ENCODE measurements at places on chromosomes 4 and X.

GRCh38 chrX:45202171-45202570, 1.5 kb upstream of the DIPK2B start:
- DNase-seq, result no peak

- no peak for DNase-seq
Observed at GRCh38 chrX:20412871-20413486, 146.3 kb upstream of the RPS6KA3 start.

- DNase-seq, result peak; percentile 83
Observed at GRCh38 chrX:101370888-101371504, 15.0 kb downstream of the BTK start.

DNA sequence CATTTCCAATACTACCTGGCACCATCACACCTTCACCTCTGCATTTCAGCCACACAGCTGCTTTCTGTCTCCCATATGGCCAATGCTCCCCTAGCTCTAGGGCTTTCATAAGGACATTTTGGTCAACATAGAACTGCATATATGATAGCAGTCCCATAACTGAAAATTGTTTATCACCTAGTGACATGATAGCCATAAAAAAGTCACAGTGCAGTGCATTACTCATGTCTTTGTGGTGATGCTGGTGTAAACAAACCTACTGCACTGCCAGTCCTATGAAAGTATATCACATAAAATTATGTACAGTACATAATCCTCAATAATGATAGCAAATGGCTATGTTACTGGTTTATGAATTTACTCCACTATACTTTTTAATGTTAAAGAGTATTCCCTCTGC, 221.0 kb downstream of the NAF1 start:
- DNase-seq, result no peak

DNA sequence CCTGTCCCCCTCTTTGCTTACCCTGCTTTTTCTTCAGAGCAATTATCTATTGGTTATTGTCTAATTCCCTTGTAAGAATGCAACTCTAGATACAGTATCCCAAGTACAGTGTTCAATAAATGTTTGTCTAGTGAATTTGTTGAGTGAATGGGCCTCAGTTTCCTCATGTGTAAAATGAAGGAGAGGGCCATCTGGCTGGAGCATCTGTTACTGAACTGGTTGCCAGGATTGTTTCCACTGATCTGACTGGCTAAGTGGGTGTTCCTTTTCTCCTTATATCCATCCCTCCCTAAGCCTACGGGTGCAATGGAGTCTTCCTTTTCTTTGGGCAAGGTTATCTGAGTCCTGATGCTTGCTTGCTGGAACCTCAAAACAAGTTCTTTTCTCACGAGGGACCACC, 185.2 kb upstream of the RPS6KA3 start:
- no peak for DNase-seq

DNA sequence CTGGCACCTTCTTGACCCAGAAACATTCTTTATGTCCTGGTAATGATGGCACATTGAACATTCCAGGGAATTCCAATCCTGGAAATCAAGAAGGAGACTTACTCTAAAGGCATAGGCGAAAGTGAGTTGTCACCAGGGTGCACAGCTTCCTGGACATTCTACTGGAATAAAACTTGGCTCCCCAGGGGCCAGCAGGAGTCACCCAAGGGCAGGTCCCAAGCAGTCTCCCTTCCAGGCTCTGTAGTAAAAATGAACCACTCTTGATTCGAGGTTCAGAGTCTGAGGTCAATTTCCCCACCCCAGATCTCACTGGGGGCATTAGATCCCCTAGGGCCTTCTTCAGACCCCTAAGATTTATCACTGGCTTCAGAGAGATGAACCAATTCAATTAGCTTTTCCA, 338.7 kb upstream of the GATB start:
- no peak for DNase-seq

- no peak for DNase-seq
Observed at GRCh38 chr4:85932500-85933290, 427.2 kb downstream of the MAPK10 start.

GRCh38 chr4:76074468-76074867, at the start of gene ART3:
Gene ART3, plus strand, starts transcription at chr4:76074709. Its CDS starts 1,181 bp downstream, at chr4:76075890.
- no peak for DNase-seq

DNA sequence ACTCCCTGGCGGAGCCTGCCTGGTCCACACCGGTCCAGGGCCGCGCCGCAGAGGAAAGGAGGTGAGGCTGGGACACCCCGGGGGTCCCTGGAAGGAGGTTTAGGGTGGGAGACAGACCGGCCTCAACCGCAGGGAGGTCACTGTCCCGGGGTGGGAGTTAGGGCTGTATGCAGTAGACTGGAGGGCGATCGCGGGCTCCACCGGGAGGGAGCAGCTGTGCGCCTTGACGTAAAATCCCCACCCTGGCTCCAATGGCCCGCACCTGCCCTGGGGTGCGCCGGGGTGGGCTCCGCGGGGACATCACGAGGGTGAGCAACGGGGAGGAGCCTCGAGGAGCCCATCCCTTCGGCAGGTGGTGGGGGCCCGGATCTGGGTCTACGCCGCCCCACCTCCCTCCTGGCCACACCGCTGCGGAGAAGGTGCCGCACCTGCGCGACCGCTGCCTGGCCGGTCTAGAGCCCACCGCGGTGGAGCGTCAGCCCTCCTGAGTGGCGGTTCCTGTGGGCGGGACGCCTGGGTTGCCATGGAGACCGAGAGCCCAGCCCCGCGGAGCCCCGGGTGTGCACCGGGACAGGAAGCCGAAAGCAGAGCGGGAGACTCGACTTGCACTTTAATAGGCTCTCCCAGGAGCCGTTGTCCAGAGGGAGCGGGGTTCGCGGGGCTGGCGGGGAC, 105.1 kb downstream of the ADRA2C start:
- no peak for DNase-seq

DNA sequence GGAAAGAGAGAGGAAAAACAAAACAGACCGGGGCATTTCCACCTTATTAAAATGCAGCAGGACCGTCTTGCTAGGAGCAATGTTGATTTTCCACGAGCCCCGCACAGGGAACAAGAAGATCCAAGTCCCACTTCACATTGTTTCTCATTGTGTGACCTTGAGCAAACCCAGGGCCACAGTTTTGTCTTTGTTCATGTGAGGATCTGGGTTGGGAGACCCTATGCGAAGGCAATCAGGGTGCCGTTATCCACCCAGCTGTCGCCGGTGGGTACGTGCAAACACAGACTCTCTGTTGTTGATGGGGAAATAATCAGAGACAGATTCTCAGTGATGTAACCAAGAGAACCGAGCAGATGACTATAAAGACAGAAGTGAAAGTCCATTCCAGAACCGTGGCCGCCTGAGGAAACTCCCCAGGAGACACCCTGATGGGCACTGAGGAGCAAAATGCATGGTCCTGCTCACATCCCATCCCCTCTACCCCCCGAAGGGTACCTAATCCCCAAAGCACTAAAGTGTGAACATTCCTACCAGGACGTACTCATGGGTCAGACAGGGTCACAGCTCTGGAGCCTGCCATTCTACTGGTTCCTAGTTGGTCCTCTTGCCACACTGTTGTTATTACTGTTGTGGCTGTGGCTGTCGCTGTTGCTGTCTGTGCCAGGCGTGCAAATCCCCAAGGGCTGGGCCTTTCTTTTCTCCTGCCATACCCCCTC, 102.7 kb upstream of the RBPJ start:
- DNase-seq, result no peak

GRCh38 chr4:84803720-84804119, 162.8 kb downstream of the WDFY3 start:
- DNase-seq, result no peak

DNA sequence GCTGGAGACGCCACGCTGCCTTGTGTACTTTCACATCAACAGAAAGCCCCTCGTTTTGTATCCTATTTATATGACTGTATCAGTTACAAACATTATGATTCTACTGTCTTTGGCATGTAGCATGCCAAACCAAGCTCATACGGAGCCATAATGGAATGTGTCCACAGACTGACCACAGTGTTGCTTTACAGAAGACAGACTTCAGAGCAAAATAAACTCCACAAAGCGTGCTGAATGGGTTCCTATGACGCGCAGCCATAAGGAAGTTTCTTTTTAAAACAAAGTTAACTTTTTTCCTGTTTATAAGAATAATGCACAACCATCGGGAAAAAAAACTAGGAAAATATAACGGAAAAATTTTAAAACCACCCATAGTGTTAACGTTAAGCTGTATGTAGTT, 136.0 kb downstream of the STOX2 start:
- DNase-seq, result no peak

DNA sequence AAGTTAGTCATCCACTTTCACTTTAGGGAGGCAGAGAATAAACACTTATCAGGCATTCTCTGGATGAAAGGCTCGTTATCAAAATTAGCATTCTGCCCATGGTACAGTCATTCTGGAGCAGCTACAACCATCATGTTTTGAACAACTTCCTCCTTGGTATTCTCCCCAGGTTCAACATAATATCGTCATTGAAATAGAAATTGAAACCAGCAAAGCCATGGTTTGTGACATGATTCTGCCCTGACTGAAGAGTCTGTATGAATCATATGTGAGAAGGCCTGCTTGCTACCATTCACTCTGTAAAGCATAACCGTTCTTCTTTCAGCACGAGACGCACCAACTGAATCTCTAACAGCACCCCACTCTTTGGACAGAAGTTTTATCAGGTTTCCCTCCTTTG, 127.5 kb upstream of the RADX start:
- DNase-seq, result peak; percentile 38

DNA sequence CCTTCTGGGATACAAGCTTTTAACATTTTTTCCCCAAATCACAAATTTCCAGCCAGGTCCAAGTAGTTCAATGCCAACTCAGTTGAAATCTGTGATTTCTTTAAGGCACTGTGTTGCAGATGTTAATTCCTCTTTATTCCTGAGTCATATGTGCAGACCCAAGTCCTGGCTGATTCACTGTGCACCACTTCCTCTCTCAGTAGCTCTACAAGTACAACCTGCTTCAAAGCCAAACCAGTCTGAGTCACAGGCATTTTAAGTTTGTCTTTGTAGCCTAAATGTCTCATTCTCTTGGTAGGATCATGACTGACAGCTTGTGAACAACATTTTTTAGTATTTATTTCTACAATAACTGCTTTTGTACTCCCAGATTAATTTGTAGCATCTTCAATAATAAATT, 165.6 kb upstream of the S100G start:
- DNase-seq, result no peak

DNA sequence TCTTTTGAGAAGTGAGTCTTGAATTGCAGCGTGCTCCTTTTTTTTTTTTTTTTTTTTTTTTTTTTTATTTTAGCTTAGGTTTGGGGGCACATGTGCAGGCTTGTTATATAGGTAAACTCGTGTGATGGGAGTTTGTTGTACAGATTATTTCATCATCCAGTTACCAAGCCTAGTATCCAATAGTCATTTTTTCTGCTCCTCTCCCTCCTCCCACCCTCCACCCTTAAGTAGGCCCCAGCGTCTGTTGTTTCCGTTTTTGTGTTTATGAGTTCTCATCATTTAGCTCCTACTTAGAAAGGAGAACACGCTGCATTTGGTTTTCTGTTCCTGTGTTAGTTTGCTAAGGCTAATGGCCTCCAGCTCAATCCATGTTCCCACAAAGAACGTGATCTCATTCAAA, 81.3 kb upstream of the TSPAN5 start:
- no peak for DNase-seq

DNA sequence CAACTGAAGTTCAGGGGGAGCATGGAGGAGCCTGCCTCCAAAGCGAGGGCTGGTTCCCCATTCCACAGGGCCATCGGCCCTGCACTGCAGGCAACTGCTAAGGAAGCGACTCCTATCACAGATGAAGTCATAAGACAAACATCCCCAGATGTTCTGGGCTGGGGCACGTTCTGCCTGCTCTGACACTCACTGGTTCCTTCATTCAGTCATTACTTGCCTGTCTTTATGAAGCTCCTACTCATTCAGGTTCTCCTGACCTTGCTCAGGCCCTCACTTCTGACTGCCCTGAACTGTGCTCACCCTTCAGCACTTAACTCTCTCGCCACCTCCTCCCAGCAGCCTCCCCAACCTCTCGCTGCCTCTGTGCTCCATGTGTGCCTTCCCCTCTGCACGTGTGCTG, 2.5 kb upstream of the SLC2A9 start:
- DNase-seq, result no peak

GRCh38 chrX:23879380-23880090, 28.2 kb downstream of the APOO start:
- no peak for DNase-seq

GRCh38 chr4:123937581-123937980, 541.0 kb downstream of the SPRY1 start:
- no peak for DNase-seq

- DNase-seq, result no peak
Observed at GRCh38 chr4:78138252-78138651, 81.1 kb downstream of the FRAS1 start.

GRCh38 chr4:185479507-185479971, 8.0 kb upstream of the CCDC110 start:
- no peak for DNase-seq

- no peak for DNase-seq
Observed at GRCh38 chrX:141701072-141701471, 2.5 kb upstream of the SPANXD start.

- DNase-seq, result no peak
Observed at GRCh38 chr4:38563707-38564495, 100.1 kb upstream of the KLF3 start.

DNA sequence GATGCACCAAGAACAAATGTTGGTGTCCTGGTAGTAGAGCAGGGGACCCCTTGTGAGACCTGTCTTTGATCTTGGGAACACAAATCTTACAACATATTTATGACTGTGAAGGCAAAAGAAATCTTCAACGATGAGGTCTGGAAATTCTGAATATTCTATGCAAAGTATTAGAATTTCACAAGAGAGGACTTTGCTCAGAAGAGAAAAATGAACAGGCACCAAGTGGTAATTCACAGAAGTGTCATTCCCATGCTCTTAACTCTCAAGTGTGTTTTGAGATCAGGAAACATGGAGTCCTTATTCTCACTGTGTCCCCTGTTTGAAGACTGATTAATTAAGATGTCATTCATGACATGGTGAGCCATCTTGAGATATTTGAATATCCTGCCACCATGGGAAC, 52.5 kb downstream of the COQ2 start:
- DNase-seq, result no peak

- no peak for DNase-seq
Observed at GRCh38 chr4:121686255-121686654, 10.5 kb downstream of the ANXA5 start.

GRCh38 chrX:54492340-54492739, 3.7 kb downstream of the FGD1 start:
- DNase-seq, result no peak

DNA sequence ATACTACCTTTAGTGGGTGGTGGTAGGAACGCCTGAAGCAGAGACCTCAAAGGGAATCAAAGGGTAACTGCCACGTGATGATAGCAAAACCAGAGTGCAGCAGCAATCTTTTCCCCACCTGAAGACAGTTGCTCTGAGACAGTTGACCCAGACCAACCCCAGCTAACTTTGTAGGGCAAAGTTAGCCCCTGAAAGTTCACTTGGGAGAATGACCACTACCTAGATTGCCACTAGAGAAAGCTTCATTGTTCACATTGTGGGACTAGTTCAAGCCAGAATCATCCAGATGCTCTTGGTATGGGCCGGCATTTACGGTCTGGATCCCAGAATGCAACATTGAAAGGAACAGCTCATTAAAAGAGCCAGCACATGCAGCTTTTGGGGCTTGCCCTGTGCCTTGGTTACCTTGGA, 4.1 kb downstream of the SEPTIN6 start:
- no peak for DNase-seq
